Left renal pelvis (tissue), 4 donors: ENCODE measurements at places on chromosomes 2 and 18. TPM values are rescaled to one million over a fixed set of nuclear protein-coding genes. Genes with fewer than 3 reads are reported as not detected.

DNA sequence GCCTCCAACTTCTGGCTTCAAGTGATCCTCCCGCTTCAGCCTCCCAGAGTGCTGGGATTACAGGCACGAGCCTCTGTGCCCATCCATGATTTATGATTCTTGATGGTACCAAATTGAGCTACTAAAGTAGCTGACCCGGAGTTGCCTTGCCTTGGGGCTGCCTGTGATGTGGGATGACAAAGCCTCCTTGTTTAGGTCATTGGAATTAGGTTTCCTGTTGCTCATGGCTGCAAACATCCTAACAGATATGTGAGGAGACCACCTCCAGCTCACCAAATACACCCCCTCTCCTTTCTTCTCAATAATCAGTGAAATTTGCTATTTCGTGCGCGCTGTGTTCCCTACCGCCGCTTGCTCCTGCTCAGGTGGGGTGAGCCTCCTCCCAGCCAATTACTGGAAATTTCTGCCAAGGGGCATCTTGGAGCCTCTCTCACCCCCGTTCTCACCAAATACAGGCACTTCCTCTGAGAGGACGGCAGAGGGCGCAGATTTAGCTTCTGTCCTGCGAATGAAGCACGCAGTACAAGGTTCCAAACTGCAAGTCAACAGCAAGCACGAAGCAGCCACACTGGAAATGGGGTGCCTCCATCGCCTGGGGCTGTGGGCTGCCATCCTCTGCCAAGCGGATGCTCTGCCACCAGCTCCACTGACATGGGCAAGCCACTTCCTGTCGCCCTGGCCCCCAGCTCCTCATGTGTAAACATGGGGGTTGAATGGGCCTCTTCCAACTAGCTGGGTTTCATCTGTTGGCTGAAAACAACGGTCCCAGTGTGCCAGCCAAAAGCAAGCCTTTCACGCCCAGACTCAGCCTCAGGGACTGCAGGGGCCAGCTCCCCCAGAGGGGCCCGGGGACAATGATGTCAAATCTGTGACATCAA lies 71.7 kb downstream of the NCAPH start:
- DNase-seq: no peak

DNA sequence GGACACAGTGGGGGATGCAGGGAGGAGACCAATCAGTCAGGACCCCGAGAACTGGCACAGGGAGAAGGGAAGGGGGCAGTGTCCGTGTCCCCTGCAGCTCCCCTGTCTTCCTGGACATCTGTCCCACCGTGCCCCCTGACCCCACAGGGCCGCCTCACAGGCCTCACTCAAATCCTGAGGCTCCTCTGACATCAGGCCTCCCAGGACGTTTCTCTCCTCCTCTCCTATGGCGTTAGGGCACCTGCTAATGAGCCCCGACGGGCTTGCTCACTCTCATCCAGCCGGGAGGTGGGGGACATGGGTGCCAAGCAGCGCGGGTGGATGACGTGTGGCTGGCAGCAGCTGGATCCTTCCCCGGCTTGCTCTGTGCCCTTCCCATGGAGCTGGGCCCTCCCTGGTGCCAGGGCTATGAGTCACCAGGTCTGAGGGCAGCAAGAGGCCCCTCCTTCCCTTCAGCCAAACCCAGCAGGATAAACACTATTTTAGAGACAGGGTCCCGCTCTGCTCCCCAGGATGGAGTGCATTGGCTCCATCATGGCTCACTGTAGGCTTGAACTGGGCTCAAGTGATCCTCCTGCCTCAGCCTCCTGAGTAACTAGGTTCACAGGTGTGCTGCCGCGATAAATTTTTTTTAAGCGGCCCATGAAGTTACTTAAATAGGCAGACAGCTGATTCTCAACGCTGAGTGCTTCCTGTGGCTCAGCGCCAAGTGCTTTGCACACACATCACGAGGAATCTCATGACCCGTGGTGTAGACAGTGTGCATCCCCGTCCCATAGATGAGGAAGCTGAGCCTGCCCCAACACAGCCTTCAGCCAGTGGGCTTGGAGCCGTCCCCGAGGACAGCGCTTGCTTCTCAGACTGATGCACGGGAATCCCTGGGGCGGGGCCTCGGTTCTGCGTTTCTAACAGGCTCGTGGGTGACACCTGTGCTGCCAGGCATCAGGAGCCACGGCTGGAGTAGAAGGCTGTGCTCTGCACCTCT lies 64.5 kb upstream of the HDAC4 start:
- no peak for DNase-seq

DNA sequence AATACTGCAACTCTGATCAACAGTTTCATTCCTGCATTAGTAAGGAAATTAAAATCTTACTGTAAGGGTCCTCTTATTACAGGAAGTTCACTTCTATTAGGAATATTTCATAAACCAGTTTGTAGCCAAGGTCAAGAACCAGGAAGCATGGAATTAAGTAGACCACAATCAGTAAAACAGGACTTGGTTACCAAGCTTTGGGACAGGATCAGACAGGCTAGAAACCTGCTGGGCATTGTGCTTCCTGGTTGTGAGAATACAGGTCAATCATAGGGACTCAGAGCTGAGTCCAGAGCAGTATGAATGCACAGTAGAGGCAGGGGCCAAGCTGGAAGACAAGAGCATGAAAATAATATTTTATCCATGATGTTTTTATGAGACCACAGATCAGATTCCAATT lies 248.0 kb downstream of the IKZF2 start:
- DNase-seq: no peak

GRCh38 chr18:21742315-21742687 lies 1.7 kb downstream of the MIB1 start:
- no peak for DNase-seq

- DNase-seq: no peak
Measured at GRCh38 chr2:201746551-201746950, 34.2 kb downstream of the ALS2 start.

The PKP4 gene
- polyA plus RNA-seq: 46.9 TPM

The TLX2 gene
- not detected for polyA plus RNA-seq

The ROCK1 gene
- 69.9 TPM for polyA plus RNA-seq
